ENCODE measurements at places on chromosomes 16 and 17.
A peak's percentile ranks its signal among the peaks of the same experiment; 100 is the strongest.

DNA sequence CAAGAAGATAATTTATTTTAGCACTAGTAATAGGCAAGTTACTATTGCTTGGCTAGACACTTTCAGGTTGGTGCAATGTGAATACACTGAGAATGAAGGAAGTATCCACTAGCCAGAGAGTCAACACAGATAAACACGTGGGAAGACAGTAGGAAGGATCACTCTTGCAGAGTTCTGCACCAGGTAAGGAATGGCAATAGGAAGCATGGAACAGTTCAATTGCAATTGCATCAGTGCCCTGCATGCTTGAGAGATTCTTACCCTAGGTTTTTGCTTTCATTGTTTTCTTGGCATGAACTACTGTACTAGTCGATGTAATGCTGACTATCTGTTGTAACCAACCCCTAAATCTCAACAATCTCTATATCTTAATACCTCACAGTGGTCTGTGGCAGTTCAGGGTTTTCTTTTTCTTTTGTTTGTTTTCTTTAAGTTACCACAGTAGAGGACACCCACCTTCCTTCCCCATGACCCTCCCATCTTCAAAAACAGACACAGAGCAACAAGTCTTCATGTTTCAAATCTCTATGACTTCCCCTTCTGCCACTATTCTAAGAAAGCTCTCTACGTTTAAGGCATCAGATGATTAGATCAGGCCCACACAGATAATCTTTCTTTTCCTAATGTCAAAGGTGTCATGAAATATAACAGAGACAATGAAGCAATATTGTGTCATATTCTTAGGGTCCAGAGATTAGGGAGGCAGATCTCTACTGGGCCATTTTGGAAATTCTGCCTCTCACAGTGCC, 18.1 kb upstream of the ABCA8 start:
- no peak for DNase-seq

DNA sequence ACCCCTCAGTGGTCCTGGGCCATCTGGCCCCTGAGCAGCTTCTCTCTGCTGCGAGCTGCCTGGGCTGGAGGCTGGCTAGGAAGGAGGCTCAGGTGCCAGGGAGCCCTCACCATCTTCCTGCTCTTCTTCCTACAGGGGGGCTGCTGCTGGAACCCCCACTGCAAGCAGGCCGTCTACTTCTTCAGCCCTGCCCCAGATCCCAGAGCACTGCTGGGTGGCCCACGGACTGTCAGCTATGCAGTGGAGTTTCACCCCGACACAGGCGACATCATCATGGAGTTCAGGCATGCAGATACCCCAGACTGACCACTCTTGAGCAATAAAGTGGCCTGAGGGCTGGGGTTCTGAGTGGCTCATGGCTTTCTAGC, 46.1 kb downstream of the PRMT7 start:
- no peak for DNase-seq

- no peak for DNase-seq
These were observed 81.4 kb downstream of the XYLT1 start for GRCh38 chr16:17389384-17389783.

GRCh38 chr17:67863624-67864247, 38.4 kb downstream of the BPTF start:
- no peak for DNase-seq

GRCh38 chr17:29573871-29574731, 5.6 kb downstream of the TP53I13 start:
- no peak for DNase-seq

GRCh38 chr17:59451706-59452105, 113.7 kb upstream of the DHX40 start:
- no peak for DNase-seq

DNA sequence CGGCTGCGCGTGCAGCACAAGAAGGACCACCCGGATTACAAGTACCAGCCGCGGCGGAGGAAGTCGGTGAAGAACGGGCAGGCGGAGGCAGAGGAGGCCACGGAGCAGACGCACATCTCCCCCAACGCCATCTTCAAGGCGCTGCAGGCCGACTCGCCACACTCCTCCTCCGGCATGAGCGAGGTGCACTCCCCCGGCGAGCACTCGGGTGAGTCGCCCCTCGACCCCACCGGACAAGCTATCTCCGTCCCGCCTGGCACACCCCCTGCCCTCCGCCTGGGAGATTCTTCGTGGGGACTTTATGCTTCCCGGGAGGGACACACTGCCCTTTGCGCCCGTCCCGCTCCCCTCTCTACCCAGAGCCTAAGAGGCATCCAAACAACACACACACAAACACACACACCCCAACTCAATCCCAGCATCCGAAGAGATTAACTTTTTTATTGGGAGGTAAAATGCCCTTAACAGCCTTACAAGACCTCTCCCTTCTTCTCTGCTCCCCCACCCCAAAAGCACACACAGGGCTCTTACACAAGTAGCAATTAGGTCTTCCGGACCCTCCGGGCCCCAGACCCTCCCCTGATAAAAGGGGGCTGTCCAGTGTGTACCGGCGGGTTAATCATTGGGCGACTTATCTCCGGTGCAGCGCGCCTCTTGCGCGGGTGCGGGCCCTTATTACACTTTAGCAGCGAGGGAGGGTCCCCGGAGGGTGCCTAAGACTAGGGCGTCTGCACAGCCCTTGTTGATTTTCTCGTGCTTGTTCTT, 2.1 kb downstream of the SOX9 start:
- DNase-seq, result no peak

- peak; percentile 32 for DNase-seq
These were observed at the start of gene HOXB13 for GRCh38 chr17:48728232-48729231. HOXB13 (minus strand) TSS chr17:48728750; CDS start chr17:48728593, 157 bp downstream.

GRCh38 chr16:73000907-73001521, 46.9 kb downstream of the ZFHX3 start:
- no peak for DNase-seq

DNA sequence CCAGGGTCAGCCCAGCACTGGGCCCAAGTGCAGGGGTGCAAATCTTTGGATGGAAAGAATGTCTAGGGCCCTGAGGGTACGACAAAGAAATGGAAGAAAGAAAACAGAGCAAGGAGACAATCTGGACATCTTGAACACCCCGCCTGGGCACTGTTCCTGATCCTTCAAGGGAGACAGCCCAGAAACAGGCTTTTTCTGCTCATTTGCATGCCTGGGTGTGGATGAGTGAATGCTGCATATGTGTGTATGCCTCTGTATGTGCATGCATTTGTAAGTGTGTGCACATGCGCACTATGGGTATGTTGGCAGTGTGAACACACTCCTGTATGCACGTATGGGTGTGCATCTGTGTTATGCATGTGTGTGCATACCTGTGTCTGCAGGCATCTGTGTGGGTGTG, 79.2 kb downstream of the ZNF423 start:
- no peak for DNase-seq

GRCh38 chr17:11969565-11969964, 27.7 kb downstream of the ZNF18 start:
- DNase-seq, result no peak

- DNase-seq, result peak; percentile 48
These were observed 10.9 kb downstream of the UBALD2 start for GRCh38 chr17:76276069-76276431.

- DNase-seq, result no peak
These were observed 2.8 kb downstream of the ATXN1L start for GRCh38 chr16:71848622-71849021.

- peak; percentile 51 for DNase-seq
These were observed 3.4 kb downstream of the NOD2 start for GRCh38 chr16:50696575-50697420.

GRCh38 chr16:9107025-9107970, 15.9 kb downstream of the HAPSTR1 start:
- no peak for DNase-seq

DNA sequence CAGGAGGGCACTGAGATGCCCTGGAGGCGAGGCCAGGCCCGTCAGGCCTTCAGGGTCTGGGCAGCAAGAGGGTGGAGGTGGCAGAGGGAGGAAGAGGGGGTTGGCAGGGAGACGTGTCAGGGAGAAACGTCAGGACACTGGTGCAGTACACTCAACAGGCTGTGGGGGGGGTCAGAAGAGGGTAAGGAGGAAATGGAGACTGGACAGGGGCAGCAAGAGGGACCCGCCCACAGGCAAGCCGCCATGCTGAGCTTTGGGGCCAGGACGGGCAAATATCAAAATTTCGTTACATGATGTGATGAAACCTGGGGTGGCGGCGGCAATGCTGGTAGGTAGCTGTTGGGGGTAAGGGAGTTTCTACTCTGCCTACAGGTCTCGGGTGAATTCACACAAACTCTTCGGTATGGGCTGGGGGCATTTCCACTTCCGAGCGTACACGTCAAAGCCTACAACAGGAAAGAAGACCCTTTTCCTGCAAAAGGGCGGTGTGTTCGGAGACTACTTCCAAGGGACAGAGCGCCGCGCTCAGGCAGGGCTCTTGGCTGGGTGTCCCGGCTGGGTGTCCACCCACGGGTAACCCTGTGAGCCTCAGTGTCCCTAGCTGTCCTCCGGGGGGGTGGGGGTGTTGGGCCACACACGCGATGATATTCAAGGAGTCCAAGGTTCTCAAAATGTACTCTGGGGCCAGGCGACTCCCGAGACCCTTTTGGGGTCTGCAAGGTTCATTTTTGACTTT, 43.3 kb upstream of the ATP2A3 start:
- DNase-seq, result no peak

DNA sequence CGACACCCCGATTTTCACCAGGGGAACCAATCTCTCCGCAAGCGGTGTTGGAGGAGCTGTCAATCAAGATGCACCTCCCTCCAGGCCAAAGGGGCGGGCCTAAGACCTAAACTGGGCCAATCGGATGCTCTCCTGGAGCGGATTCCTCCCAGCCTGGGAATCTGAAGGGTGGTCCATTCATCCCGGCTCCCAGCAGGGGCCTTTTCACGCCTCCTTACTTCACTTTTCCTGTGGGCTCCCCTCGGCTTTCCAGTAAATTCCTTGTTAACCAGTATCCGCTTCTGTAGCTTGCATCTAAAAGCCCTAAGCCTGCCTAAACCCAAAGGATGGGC, 17.1 kb downstream of the C16orf74 start:
- DNase-seq, result no peak

DNA sequence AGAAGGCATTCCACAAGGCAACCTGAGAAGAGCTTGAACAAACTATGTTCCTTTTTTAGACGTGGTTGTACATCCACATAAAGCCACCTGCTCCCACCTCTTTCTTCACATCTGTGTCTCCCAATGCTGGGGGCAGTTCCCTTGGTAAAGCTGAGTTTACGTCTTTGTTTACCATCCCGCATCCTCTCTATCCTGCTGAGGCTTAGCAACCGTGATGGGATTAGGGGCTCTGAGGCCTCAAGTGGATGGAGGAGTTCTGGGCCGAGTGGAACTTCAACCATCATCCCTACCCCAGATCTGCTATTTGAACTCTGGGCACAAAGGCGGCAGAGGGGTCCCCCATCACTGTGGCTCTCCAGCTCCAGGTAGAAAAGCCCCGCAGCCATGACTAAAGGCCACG, 94.2 kb upstream of the CREBBP start:
- no peak for DNase-seq

GRCh38 chr16:85453194-85453678, 159.9 kb upstream of the GSE1 start:
- no peak for DNase-seq

DNA sequence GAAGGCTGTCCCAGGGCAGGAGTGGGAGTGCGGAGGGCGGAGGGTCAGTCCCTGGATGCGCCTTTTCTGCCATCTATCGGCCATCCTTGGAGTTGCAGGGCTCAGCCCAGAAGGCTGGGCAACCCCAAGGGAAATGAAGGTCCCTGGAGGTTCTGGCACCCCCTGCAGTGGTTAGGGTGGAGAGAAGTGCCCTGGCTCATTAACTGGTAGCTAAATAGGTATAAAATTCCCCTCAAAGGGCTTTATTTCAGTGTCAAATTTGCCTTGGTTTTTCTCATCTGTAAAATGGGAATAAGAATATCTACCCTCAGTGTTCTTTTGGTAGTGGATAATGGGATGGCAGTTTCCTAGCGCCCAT, 22.4 kb downstream of the C17orf75 start:
- DNase-seq, result peak; percentile 70

- DNase-seq, result no peak
These were observed 5.1 kb downstream of the ABCA3 start for GRCh38 chr16:2335286-2335895.

DNA sequence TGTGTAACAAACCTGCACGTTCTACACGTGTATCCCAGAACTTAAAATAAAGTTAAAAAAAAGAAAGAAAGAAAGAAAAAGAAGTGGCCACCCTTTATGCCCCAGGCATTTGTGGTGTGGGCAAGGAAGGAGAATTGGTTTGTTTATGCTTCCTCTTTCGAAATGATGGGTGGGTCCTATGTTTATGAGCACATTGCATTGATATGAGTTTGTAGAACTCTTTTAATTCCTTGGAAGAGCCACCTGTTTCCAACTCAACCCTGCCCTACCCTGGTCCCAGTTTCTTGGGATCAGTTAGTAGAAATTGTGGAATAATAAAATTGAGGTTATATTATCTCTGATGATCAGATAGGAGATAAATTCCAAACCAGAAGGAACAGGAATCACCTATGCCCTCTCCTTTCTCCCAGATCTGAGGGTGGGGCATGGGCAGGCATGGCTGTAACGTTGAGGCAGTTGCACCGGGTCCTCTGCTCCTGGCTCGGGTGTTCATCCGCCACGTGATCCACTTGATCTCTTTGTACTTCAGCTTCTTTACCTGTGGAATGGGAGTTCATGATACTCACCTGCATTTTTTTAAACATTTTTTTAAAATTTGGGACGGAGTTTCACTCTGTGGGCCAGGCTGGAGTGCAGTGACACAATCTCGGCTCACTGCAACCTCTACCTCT, 15.9 kb downstream of the CHAD start:
- no peak for DNase-seq

DNA sequence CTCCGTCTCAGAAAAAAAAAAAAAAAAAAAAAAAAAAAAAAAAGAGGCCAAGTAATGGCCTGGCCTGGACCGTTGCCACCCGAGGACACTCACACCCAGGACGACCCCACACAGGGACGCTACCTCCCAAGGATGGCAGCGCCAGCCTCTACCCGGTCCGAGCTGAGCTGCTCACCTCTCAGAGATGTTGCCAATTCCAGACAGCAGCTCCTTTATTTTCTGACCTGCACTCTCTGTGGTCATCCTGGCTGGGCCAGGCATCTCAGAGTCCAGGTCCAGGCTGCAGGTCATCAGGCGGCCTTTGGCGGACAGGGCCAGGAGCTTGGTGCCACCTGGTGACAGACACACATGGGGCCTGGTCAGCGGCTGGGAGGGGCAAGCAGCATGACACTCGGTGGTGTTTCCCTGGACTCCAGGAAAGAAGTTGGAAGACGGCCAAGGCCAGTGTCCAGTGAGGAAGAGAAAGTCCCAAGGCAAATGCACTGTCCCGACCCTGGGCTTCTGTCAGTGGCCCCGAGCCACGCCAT, 3.1 kb downstream of the FAAP100 start:
- no peak for DNase-seq

All from CD4-positive, alpha-beta T cell (primary cell).